ENCODE measurements at places on chromosomes 13 and 19.

DNA sequence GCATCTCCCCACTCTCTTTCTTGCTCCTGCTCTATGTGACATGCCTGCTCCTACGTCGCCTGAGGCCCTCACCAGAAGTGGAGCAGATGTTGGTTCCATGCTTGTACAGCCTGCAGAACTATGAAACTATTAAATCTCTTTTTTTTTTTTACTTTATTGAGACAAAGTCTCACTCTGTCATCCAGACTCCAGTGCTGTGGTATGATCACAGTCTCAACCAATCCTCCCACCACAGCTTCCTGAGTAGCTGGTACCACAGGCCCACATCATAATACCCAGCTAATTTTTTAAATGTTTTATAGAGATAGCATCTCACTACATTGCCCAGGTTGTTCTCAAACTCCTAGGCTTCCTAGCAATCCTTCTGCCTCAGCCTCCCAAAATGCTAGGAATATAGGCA, 1067.7 kb downstream of the PCDH9 start:
- DNase-seq: no peak

GRCh38 chr13:95643936-95644598, 439 bp downstream of the DZIP1 start:
- no peak for DNase-seq

GRCh38 chr19:40941481-40942219, 49.4 kb upstream of the CYP2B6 start:
- no peak for DNase-seq

GRCh38 chr19:41999071-41999877, 5.2 kb upstream of the ATP1A3 start:
- no peak for DNase-seq

DNA sequence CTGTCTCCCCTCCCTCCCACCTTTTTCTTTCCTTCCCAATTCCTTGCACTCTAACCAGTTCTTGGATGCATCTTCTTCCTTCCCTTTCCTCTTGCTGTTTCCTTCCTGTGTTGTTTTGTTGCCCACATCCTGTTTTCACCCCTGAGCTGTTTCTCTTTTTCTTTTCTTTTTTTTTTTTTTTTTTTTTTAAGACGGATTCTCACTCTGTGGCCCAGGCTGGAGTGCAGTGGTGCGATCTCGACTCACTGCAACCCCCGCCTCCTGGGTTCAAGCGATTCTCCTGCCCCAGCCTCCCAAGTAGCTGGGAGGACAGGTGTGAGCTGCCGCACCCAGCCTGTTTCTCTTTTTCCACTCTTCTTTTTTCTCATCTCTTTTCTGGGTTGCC, 6.9 kb downstream of the MYADM start:
- no peak for DNase-seq

GRCh38 chr13:75356421-75356820, 125.5 kb downstream of the TBC1D4 start:
- no peak for DNase-seq

DNA sequence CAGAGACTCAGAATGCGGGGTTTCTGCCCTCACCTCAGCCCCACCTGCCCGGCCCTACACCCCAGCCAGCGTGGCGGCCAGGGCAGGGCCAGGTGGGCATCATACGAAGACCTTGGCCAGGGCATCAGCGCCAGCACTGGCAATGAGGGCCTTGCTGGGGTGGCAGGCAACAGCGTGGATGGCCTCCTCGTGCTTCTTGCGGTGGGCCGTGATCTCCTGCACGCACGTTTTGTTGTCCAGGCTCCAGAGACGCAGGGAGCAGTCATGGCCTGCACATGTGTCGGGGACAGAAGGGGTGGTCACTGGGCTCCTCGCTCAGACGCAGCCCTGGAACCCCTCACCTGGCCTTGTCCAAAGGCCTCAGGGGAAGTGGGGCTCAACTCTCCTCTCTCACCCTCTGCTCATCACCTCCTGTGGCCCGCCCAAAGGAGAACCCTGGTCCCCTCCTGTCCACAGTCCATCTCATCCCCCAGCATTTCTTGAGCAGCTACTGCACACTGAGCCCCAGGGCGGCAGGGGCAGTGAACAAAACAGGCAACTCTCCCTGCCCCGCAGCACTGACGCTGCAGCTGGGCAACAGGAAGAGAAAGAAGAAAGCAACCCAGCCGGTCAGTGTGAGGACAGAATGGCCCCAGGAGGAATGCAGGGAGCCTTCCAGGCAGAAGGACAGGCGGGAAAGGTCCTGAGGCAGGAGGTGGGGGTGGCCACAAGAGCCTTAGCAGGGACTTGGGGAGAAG, 3.8 kb upstream of the PRKD2 start:
- DNase-seq: no peak

GRCh38 chr13:107113387-107113786, 545.5 kb upstream of the ARGLU1 start:
- DNase-seq: no peak

DNA sequence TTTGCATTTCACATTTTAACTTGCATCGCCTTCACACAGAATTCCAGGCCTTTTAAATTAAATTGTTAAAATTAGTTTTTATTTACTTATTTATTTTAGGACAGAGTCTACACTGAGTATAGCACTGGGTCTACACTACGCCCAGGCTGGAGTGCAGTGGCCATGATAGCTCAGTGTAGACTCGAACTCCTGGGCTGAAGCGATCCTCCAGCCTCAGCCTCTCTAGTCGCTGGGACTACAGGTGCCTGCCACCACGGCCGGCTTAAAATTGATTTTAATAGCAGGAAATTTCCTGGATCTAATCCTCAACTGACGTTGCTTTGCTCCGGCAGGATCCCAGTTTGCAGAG, 301 bp upstream of the ZNF610 start:
- no peak for DNase-seq

Measured in stimulated activated CD4-positive, alpha-beta T cell treated with anti-CD3 and anti-CD28 coated beads, Interleukin-4, amount 100 ng/mL, for 1 hour (primary cell).